Upper lobe of right lung (tissue), 1 donor: ENCODE measurements at places on chromosomes 1 and 21. TPM values are rescaled to one million over a fixed set of nuclear protein-coding genes. Genes with fewer than 3 reads are reported as not detected.

PAQR6 gene
- total RNA-seq, result 1.9 TPM

RXFP4 gene
- total RNA-seq, result not detected

- no peak for DNase-seq
Observed at GRCh38 chr1:71224741-71225377, 144.0 kb upstream of the ZRANB2 start.

DNA sequence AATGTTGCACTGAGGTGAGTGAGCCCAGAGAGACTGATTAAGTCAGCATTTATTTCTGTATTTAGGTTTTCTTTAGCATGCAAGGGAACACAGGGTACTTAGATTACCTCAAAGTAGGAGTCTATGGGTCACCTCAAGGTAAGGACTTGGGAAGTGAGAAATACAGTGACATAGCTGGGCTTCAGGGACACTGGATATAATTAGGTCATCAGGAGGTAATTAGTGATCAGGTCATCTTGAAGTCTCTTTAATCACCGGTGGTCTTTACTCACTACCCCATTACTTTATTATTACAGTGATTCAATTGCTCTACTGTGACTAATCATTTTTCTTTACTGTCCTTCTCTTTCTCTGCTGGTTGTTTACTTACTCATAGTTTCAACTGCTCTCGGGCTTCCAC lies 59.9 kb upstream of the KCNK1 start:
- DNase-seq, result no peak

DNA sequence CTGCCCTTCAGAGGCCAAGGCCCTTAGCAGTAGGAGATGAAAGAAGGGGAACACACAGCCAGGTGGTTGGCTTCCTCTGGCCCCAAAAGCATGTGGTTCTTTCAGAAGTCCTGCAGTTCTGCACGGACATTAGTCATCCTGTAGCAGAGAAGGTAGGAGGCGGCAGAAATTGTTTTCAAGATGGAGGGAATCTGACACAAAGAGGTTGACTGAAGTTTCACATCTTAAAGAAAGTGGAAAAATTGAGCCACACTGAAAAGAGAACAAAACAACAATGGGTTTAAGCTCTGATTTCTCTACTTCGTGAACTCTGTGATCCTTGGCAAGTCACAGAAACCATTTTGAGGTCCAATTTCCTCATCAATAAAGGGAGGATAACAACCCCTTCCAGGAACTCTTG lies 125.3 kb upstream of the DNAH14 start:
- DNase-seq, result no peak

DNA sequence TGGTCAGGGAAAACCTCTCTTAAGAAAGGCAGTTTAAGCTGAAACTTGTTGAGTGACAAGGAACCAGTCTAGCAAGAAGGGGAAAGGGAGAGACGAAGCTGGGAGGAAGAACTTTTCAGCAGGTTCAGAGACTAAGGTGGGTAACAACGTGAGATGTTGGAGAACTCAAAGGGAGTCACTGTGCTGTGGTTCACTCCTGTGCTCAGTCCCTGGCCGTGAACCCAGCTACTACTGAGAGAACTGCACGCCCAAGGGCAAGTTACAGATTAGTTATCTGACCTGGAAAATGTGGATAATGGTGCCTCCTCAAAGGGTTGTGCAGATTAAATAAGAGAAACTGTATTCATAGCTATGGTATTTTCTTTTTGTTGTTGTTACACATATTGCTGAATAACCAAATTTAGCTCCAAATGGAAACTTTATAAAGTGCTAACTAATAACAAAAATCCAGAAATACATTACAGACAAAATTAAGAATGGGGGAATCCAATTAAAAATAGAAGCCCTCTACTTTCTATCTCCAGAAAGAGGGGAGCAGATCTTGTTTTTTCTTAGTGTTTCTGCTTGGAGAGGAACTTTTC lies 2.9 kb downstream of the ZBTB40 start:
- DNase-seq, result no peak

- no peak for DNase-seq
Observed at GRCh38 chr1:154784924-154785531, 85.1 kb downstream of the KCNN3 start.

DNA sequence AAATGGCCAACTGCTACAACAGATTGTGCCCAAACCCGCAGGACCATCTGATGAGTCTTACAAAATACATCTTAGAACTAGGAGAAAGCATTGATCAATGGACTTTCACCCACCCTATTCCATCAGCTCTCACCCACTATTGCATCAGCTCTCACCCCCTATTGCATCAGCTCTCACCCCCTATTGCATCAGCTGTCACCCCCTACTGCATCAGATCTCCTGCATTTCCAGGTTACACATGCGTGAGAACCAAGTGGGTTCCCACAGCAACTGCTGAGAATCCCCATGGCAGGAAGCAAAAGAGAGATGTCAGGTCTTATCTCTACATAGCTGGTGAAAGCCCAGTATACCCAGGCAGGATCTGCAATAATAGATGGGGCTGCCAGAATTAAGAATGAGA lies 533.5 kb downstream of the LTN1 start:
- no peak for DNase-seq

DNA sequence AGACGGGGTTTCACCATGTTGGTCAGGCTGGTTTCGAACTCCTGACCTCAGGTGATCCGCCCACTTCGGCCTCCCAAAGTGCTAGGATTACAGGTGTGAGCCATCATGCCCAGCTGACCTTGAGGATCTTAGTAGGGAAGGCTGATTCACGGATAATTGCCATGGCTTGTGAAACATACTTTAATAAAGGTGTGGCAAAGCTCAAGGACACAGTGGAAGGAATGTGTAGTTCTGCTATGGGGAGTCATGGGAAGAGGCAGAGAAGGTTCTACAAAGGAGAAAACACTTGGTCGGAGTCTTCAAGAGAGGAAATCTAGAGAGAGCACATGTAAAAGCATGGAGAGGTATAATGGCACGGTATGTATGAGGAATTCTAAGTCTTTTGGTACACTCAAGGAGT lies 12.7 kb upstream of the PTCH2 start:
- no peak for DNase-seq

DNA sequence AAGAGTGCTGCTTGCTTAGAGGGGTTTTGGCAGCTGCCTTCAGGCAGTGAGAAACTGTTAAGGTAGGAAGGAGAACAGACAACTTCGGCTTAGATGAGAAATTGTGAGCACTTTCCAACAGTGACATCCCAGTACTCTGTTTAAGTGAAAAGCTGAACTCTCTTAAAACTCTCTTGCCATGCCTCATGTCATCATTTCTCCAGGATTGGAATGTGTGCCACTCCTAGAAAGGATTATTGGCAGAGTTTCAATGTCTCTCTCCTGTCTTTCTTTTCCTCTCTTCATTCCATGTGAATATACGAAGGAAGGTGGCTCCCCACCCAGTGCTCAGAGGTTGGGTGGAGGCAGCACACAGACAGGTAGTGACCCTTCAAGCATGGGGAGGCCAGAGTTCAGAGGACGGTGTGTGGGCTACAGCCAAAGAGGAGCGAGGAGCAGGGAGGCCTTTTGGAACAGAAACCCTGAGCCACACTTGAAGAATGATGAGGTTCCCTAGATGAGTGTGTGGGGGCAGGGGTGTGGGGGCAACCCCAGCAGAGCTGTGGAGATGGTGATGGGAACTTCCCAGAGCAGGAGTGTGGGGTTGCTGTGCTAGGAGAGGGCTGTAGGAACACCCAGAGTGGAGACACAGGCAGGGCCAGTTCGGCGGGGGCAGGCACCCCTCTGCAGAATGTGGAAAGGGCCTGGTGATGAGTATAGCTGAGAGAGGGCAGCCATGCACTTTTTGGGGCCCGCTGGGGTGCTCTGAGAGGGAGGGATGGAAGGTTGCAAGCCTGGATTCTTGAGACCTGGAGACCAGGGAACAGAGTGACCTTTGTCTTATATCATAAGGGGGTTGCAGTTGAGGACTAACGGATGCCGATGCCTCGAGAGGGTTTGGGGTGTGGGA lies 58.8 kb downstream of the GALNT2 start:
- DNase-seq, result no peak

DNA sequence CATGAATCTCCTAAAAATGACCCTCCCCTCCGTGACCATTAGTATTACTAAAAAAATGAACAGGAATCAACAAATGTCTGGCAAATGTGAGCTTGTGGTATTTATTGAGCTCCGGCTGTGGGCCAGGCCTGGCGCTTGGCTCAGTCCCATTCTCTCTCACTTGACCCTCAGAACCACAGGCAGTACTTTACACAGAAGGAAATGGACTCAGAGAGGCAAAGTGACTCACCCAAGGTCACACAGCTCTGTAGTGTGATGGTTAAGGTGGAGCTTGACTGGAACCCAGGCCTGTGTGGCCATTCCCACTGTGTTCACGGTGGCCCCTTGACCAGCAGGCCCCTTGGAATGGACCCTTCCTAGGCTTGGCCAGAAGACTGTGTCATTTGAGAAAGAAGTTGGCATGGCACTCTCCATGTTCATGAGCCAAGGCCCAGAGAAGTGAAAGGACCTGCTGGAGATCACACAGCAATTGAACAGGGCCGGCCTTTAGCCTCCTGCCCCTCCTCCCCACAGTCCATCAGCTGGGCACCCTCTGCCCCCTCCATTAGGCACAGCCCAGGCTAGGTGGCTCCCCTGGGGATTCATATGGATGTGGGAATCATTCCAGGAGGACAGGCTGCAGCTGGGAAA lies 32.1 kb downstream of the FAM151A start:
- no peak for DNase-seq

DNA sequence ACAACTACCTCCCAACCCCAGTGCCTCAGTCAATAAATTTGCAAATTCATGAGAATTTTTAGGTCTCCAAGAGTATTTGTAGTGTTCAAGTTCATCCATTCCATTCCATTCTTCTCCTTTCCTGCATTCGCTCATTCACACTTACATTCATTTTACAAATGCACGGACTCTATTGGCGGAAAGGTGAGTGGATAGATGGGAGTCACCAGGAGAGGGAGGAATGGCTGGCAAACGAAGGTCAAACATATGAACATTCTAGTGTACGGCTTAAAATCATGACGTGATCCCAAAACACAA lies 2.5 kb downstream of the LORICRIN start:
- DNase-seq, result no peak

GRCh38 chr1:44695671-44696070 lies 21.2 kb downstream of the ARMH1 start:
- DNase-seq, result peak; percentile 26

DNA sequence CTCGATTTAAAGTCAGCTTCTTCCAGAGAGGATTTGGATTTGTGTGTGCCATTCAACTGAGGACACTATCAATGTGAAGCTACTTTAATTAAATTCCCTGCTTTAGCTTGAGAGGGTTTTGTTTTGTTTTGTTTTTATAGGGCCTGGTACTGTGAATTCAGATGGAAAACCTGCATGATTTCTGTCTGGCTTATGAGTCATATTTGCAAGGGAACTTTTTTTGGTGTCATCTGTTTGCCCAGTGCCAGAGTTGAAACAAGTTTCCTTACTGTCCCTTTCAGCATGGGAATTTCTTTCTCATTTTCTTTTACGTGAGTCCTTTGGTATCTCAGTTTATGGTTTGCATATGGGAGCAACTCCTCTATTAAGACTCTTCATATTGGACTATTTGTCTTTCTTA lies 194.6 kb downstream of the GREM2 start:
- no peak for DNase-seq

DNA sequence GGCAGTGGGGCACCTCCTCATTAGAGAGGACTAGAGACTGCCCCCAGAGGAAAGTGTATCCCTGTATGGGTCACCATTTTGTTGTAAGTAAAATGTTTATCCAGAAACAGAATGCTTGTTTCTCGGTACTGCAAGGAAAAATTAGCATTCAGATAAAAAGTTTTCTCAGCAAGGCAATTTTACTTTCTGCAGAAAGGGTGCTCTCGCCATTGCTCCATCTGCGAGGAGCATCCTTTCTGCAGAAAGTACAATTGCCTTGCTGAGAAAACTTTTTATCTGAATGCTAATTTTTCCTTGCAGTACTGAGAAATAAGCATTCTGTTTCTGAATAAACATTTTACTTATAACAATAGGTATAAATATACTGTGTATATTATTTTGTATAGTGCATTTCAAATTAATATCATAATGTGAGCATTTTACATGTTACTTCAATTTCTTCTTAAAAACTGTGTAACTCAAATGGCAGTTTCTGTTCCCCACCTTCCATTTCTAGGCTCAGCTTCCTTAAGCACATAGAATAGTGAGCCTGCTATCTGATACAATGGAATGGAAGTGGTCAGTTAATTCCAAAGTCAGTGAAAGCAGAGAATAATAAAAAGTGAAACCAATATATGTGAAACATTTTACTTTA lies 76.5 kb upstream of the DESI2 start:
- no peak for DNase-seq
